ENCODE measurements at places on chromosomes 3 and 15.

GRCh38 chr3:143037867-143038266, 36.5 kb downstream of the U2SURP start:
- no peak for DNase-seq

DNA sequence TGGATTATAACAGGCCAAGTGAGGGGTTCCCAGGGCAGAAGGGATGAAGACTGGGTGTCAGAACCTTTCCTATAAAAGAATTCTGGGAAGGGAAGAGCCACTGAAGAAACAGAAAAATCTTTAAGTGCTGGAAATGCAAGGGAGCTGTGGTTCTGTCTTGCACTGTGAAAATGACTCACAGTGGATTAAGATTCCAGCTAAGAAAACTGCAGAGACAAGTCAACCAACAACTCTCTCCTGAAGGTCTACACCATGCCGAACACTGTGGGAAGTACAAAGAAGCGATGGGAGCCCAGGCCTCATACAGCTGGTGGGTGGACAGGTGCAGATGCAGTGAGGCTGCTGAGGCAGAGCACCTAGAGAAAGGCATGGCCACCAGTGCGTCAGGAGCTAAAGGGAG, 27.7 kb downstream of the ZDHHC3 start:
- no peak for DNase-seq

GRCh38 chr3:11610044-11610671, 33.6 kb downstream of the VGLL4 start:
- no peak for DNase-seq

- DNase-seq, result no peak
Measured at GRCh38 chr15:67138891-67139855, 73.8 kb downstream of the SMAD3 start.

- DNase-seq, result no peak
Measured at GRCh38 chr3:196677353-196677752, 34.7 kb downstream of the CEP19 start.

DNA sequence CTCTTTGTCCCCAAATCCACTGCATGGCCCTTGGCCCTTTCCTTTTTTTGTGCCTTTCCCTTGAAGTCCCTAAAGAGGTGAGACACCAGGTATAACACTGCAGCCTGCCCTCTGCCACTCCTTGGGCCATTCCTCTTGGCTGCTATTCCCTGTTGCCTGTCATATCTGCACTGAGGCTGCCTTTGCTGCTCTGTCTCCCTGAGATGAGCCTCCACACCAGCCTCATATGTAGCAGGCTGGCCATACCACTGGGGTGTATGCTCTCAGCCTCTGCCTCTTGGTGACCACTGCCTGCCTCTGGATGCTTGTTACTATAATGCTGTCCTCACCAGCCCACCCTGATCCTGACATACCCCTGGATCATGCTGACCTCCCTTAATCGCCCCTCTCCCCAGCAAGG, 252.0 kb downstream of the CLSTN2 start:
- DNase-seq, result no peak

GRCh38 chr3:110344897-110345767, 726.5 kb upstream of the NECTIN3 start:
- DNase-seq, result no peak

GRCh38 chr15:63595688-63596087, 1.5 kb upstream of the FBXL22 start:
- DNase-seq, result no peak

- no peak for DNase-seq
Measured at GRCh38 chr3:173502983-173503568, 105.5 kb downstream of the NLGN1 start.

- DNase-seq, result no peak
Measured at GRCh38 chr15:27847775-27848710, 251.1 kb downstream of the OCA2 start.

GRCh38 chr15:31396881-31397560, 70.4 kb downstream of the KLF13 start:
- no peak for DNase-seq

DNA sequence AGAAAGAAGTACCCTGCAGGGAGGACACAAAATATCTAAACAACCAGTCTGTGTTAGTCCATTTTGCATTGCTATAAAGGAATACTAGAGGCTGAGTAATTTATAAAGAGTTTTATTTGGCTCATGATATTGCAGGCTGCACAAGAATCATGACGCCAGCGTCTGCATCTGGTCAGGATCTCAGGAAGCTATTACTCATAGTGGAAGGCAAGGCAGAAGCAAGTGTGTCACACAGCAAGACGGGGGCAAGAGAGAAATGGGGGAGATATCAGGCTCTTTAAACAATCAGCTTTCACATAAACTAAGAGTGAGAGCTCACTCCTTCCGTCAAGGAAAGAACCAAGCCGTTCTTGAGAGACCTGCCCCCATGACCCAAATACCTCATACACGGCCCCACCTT, 614.8 kb downstream of the ZIC1 start:
- no peak for DNase-seq

Data from activated T-cell treated with anti-CD3 and anti-CD28 coated beads for 48 hours (primary cell).